NCI-H2227 treated with DMSO at 0.1 percent for 48 hours (cell line): ENCODE measurements at places on chromosomes 4 and X.

DNA sequence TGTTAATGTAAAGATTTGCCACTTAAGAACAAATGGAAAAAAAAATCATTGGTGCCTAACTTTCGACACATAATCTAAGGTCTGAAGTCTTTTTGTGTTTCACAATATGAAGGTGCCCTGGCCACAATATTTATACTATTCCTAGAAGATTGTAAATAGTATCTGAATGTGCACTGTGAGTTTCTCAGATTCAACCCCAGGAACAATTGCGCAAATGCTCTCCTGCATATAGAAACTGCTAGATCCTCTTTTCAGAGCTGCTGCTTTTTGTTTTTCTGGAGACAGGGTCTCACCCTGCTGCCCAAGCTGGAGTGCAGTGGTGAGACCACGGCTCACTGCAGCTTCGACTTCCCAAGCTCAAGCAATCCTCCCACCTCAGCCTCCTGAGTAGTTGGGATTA lies 480.1 kb upstream of the FTHL17 start:
- no peak for DNase-seq

- peak; percentile 43 for DNase-seq
These were observed at the start of gene PCDH18 for GRCh38 chr4:137531986-137532868. PCDH18 (minus strand) TSS chr4:137532494; CDS start chr4:137532088, 406 bp downstream.

DNA sequence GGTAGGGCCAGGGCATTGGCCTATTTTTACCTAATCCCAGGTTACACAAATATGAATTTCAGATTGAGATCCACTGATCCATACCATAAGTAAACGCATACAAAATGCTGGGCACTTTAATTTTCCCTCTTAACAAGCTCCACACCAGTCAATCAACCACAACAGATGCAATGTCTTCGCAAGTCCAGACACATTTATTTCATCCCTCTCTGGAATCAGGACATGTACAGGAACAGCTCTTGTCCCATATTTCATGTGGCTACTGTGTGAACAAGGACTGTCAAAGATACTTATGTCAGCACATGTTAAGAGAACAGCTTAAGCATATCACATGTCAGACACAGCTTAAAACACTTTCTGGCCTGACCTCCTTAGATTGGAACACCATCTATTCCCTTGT lies 145.9 kb downstream of the PPP3CA start:
- DNase-seq, result no peak

GRCh38 chr4:121144021-121144420 lies 20.1 kb downstream of the TNIP3 start:
- no peak for DNase-seq

GRCh38 chr4:6441202-6441582 lies 31.2 kb downstream of the PPP2R2C start:
- no peak for DNase-seq

- no peak for DNase-seq
These were observed 343.4 kb upstream of the RASGEF1B start for GRCh38 chr4:81814987-81815541.

GRCh38 chrX:132802033-132802432 lies 156.4 kb downstream of the HS6ST2 start:
- DNase-seq, result no peak

- DNase-seq, result no peak
These were observed 45.4 kb downstream of the SMARCAD1 start for GRCh38 chr4:94253036-94253435.

- no peak for DNase-seq
These were observed 23.4 kb downstream of the CYTL1 start for GRCh38 chr4:4995908-4996265.

DNA sequence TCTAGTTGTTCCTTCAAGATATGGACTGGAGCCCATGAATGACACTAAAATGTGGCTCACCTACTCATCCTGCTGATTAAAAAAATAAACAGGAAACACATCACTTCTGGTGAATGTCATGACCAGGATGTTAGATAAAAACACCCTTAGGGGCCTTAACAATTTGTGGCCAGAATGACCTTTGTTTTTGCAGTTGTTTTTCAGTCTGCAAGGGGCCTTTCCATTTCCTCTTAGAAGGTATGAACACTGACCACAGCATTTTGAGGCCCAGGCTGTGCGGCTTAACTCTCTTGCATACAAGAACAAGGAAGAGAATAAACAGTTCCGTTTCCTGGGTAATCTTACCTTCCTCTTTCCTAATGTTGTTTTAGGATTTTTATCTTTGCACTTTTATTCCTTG lies 113.2 kb downstream of the IL1RAPL2 start:
- no peak for DNase-seq

GRCh38 chrX:46465203-46465602 lies 80.0 kb downstream of the ZNF674 start:
- DNase-seq, result no peak

GRCh38 chrX:51922561-51922960 lies 29.1 kb downstream of the MAGED1 start:
- no peak for DNase-seq

- no peak for DNase-seq
These were observed 952 bp downstream of the ARSD start for GRCh38 chrX:2928191-2928582.

GRCh38 chr4:186297013-186297645 lies 31.1 kb downstream of the F11 start:
- peak; percentile 3 for DNase-seq

- DNase-seq, result no peak
These were observed 160.3 kb downstream of the SHOX start for GRCh38 chrX:790783-791360.

- no peak for DNase-seq
These were observed 107.2 kb upstream of the LIMCH1 start for GRCh38 chr4:41430792-41431191.

DNA sequence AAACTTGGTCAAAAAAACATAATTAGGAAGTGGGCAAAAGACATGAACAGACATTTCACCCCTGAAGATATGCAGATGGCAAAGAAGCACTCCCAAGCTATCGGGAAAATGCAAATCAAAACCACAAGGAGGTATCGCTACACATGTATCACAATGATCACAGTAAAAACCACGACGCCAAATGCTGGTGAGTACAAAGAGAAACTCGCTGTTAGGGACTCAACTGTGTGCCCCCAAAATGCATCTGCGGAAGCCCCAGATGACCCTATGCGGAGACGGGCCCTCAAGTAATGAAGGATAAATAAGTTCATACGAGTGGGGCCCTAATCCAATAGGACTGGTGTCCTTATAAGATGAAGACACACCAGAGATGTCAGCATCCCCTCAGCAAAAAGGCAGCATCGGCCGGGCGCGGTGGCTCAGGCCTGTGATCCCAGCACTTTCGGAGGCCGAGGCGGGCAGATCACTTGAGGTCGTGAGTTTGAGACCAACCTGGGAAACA lies 10.2 kb downstream of the GAK start:
- DNase-seq, result no peak

GRCh38 chr4:13493793-13494192 lies 9.7 kb upstream of the RAB28 start:
- no peak for DNase-seq

DNA sequence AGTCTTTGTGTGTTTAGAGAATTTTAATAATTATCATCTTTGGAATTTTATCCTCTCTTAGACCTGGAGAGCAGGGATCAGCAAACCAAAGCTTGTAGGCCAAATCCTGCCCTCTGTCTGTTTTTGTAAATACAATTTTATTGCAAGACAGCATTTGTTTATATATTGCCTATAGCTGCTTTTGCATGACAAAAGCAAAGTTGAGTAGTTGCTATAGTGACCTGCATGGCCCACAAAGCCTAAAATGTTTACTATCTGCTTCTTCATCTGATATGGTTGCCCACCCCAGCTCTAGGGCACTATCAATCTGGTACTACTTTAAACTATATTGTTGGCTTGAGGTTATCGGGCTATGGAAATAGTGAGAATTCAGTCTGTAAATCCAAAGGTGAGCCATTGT lies 80.3 kb downstream of the GPAT3 start:
- no peak for DNase-seq

GRCh38 chr4:76087007-76087769 lies 12.7 kb downstream of the ART3 start:
- DNase-seq, result peak; percentile 48

DNA sequence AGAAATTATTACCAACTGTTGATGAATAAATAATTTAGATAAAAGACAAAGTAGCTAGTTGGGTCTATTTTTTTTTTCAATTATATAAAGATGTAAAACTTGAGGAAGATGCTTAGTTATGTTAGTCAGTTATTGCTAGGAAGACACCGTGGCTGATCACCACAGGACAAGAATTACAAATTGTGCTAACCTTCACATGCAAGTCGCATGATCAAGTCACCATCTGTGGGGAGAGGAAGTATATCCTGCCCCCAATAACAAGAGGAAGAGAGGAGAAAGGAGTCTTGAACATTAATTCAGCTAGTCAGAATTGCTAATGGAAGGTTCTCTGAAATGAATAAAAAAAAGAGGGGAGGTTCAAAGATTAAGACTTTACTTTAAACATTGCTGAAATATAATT lies 52.3 kb downstream of the CPEB2 start:
- no peak for DNase-seq

DNA sequence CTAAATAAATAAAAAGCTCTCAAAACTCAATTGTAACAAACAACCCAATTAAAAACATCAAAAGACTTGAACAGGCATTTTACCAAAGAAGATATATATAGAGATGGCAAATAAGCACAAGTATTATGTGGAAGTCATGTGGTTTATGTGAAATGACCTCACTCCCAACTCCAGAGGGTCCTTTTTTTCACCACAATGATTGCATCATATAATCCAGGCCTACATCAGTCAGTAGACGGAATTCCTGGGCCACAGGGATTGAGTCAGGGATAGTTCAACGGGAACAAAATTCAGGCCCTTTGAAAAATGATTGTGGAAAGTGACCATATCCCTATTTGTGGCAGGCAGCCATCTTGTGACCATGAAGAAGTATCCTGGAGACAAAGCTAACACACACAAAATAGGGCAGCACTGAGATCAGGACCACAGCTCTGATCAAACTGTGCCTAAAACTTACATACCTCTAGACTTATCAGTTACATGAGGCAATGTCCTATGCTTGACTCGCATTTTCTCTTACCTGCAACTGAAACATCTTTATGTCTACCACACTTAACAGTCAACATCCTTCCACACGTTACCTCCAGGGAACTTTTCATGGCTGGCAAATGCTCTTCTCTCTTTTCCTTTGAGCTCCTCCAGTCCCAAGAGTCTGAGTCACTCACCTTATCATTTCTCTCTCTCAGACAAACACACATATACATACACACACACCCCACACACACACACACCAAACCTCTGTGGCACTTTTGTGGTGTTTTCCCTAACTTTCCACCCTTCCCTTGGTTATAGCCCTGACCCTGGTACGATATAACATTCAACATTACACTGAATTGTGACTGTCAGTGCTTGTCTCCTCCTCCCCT lies 113.5 kb downstream of the PHF8 start:
- DNase-seq, result no peak

DNA sequence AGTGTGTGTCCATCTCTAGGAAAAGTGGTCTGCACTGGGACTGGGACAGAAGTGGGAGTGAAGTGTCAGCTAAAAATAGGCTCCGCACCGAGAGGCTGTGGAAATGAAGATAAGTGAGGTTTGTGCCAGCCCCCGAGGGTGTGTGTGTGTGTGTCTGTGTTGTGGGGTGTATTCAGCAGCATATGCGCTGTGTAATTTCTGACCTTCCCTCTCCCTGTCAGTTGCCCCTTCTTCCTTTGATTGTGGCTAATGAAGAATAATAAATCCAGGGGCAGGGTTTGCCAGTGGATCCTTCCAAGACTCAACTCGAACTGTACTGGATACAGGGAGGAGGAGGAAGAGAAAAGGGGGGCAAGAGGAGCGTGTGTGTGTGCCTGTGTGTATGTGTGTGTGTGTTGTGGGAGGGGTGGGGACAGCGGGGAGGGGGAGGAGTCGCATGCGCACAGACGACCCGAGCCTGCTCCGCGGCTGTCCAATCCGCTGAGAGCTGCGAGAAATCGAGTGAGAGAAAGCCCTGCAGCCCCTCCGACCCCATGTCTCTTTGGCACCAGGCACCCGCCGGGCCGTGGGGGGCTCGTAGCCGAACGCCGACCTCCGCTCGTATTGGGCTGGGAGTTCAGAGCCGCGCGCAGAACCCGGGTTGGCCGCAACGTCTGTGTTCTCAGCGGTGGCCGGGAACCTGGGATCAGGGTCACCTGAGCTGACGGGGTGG lies 916 bp upstream of the POU4F2 start:
- no peak for DNase-seq

DNA sequence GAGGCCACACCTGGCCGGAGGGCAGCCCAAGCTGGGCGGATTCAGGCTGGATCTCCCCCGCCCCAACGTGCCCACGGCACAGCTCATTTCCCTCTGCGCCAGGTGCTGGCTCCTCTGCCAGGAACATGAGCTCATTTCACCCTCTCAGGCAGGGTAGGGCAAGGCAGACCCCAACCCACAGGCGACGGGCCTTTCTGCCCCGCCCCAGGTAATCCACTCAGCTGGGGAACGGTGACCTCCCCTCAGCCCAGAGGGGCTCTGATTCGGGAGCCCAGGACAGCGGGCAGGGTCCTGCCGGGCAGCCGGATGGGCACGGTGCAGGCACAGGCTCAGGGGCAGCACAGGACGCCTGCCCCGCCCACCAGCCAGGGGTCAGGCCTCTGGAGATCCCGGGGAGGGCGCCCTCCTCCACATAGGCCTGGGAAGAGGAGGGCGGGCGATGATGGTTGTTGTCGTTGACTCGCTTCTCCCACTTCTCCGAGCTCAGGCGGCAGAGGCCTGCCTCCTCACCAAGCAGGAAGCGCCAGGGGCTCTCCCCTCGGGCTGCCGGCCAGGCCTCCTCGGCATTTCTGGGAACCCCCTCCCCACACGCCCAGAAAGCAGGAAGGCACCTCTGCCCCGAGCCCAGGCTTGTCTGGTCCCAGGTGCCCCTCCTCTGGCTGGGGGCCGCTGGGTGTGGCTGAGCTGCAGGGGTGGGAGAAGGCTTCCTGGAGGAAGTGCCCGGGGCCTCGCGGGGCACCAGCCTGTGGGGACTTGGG lies 31.1 kb downstream of the TACC3 start:
- DNase-seq, result no peak

GRCh38 chr4:184355111-184355604 lies 119.2 kb downstream of the IRF2 start:
- DNase-seq, result no peak

DNA sequence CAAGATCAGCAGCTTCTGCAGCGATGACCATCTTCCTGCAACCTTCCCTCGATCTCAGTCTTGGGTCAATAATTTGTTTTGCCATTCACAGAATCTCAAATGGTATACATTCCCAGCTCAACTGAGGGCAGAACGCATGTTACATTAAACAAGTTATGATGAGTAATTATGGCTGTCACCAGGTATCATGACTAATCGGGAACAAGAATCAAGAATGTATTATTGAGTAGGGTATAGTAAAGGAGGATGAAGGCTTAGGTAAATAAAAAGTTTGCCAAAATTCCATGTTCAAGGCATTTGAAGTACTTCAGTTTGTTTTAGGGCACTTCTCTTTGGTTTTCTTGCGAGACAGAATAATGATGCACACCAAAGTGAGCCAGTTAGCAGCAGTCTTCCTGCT lies 194.1 kb downstream of the SH2D1A start:
- no peak for DNase-seq

GRCh38 chr4:99383833-99384392 lies 31.4 kb upstream of the ADH1C start:
- no peak for DNase-seq

DNA sequence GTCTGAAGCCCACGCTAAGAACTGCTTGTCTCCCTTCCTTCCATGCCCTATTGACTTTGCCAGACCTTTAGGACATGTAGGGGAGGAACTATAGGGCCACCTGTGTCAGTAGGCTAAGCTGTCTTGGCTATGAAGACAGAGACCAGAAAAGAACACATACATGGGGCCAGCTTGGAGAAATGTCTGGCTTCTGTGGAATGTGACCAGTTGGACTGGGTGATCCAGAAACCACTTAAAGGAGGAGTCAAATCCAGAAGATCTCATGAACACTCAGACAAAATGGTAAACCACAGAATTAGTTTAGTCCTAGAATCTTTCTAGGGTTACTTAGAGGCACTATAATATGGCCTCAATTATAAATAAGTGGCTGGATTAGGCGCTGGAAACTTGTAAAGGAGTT lies 42.0 kb downstream of the PHKA2 start:
- DNase-seq, result no peak
